Tibial artery (tissue), 4 donors: ENCODE measurements at places on chromosomes 3 and 15.

- H3K4me3 ChIP-seq: no peak overlapping the region
- H3K36me3 ChIP-seq: no peaks in the 10 kb centered on the region
These were observed 98.9 kb upstream of the SLC6A6 start for GRCh38 chr3:14303336-14304100.

- H3K27me3 ChIP-seq: no peaks in the 10 kb centered on the region
- no peak overlapping the region for H3K4me3 ChIP-seq
- H3K27ac ChIP-seq: no peak overlapping the region
- no peaks in the 10 kb centered on the region for H3K4me1 ChIP-seq
These were observed 346.4 kb upstream of the KCNMB2 start for GRCh38 chr3:178189854-178190253.

DNA sequence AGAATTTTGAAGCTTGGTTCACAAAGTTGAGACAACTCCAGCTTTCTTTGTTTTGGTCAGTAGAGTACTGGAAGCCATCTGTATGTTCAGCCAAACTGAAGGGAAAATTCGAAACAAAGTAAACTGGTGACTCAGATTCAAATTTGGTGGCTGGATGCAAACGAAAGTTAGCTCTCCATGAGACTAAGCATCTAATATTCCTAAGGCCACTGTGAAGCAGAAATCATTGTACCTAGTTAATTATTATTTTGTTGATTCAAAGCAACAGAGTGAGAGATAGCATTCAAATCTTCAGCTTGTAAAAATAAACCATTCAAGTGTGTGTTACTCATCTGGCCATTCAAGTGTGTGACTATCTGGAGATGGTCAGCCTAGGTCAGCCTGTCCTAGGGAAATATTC is 42.1 kb downstream of the NR2F2 start:
- H3K4me1 ChIP-seq: peaks cover 27% of the 10 kb centered on the region
- no peak overlapping the region for H3K27ac ChIP-seq
- no peaks in the 10 kb centered on the region for H3K27me3 ChIP-seq
- H3K36me3 ChIP-seq: no peaks in the 10 kb centered on the region

DNA sequence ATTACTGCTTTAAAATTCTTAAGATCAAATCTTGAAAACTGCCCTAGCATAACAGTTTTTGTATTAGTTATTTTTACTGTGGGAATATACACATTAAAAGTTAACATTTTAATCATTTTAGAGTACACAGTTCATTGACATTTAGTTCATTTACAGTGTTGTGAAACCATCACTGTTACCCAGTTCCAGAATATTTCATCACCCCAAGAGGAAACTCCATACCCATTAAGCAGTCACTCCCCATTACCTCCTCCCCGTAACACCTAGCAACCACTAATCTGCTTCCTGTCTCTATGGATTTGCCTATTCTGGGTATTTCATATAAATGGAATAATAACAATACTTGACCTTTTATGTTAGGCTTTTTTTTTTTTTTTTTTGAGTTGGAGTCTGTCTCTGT is 164.1 kb upstream of the LRRFIP2 start:
- DNase-seq: no peak
- no peaks in the 10 kb centered on the region for H3K4me1 ChIP-seq
- H3K36me3 ChIP-seq: peaks cover 81% of the 10 kb centered on the region
- no peak overlapping the region for H3K4me3 ChIP-seq
- no peak overlapping the region for H3K27ac ChIP-seq
